Stimulated activated memory B cell treated with anti-CD40 and anti-IgM and Interleukin-4, amounts not matched to agents 10 μg/mL and 1 μg/mL and 100 μg/mL, for 72 hours (primary cell): ENCODE measurements at places on chromosomes 1 and 21.

GRCh38 chr1:52914463-52914862 lies 7.1 kb downstream of the ECHDC2 start:
- no peak for ATAC-seq

GRCh38 chr21:26171258-26172100 lies 909 bp upstream of the APP start:
- ATAC-seq = no peak

- peak; percentile 77 for ATAC-seq
Measured at GRCh38 chr1:150548632-150549495, at the start of gene ADAMTSL4. TSS of gene ADAMTSL4 (plus strand) at chr1:150549408. CDS start at chr1:150552289, 2,881 bp downstream.

DNA sequence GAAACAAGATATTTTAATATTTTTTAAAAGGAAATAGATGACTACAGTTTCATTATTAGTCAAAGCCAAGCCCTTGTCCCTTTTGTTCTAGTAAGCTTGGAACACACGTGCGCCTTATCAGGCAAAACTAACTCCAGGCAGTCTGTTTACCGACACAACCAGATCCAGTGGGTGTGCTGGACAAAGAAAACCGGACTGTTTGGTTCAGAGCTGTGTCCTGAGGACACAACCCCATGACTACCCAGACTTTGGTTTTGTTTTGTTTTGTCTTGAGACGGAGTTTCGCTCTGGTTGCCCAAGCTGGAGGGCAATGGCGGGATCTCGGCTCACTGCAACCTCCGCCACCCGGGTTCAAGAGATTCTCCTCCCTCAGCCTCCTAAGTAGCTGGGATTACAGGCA lies 13.9 kb upstream of the RHOU start:
- ATAC-seq = no peak

DNA sequence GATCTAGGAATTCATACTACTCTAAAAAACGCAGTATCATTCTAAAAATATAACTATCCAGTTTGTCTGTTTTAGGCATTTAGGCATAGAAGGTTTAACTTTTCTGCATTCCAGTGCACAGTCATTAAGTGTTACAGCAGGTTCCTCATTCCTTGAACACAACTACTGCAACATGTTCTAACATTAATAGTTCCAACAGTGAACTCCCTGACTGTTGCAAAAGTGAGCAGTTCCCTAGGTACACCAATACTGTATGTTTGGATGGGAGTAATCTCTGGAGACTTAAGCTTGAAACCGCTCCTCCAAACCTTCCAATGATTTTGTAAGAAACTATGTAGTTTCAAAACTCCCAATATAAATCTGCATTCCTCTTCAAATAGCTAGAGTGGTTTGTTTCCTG lies 46.2 kb downstream of the UCHL5 start:
- ATAC-seq = no peak

GRCh38 chr1:233714631-233715217 lies 100.8 kb downstream of the KCNK1 start:
- ATAC-seq = no peak

GRCh38 chr1:6867729-6868659 lies 82.7 kb downstream of the CAMTA1 start:
- no peak for ATAC-seq

- ATAC-seq = peak; percentile 84
Measured at GRCh38 chr1:107246775-107247345, 106.0 kb downstream of the NTNG1 start.

DNA sequence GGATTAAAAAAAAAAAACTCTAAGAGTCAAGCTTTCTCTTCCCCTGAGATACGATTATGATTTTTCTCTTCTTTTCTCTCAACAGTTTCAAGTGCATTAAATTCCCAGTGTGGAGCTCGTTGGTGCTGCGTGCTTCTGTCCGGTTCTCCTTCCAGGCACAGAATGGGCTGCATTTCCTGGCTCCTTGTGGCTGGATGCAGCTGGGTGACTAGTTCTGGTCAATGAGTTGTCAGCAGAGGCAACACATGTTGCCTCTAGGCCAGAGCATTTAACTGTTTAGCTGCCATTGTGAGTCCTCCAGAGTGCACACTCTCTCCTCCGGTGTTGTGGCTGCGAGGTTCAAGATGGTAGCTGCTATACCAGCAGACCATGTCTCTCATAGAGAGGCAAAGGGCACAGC lies 312.9 kb downstream of the RRAGC start:
- ATAC-seq = no peak
